ENCODE measurements at places on chromosomes 7 and 10.
A peak's percentile ranks its signal among the peaks of the same experiment; 100 is the strongest.

GRCh38 chr7:17041324-17041723, 159.5 kb upstream of the AGR3 start:
- DNase-seq = no peak

GRCh38 chr7:99235925-99236324, 28.0 kb upstream of the KPNA7 start:
- no peak for DNase-seq

GRCh38 chr10:74685564-74685963, 140.8 kb upstream of the KAT6B start:
- no peak for DNase-seq

DNA sequence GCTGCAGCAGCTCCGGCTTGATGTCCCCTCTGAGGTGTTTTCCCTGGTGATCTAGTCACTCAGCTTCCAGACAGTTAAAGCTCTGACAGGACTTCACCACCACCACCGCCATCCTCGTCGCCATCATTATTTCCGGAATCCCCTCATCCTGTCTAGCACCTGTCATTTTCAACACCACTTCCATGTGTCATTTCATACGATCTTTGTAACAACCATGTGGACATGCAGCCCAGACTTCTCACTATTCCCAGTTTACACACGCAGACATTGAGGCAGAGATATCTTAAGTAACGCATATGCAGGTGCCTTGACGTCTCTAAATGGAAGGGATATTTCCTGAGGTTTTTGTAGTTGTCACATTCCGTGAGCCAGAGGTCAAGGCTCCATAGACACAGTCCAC, 530.6 kb upstream of the FOXK1 start:
- no peak for DNase-seq

DNA sequence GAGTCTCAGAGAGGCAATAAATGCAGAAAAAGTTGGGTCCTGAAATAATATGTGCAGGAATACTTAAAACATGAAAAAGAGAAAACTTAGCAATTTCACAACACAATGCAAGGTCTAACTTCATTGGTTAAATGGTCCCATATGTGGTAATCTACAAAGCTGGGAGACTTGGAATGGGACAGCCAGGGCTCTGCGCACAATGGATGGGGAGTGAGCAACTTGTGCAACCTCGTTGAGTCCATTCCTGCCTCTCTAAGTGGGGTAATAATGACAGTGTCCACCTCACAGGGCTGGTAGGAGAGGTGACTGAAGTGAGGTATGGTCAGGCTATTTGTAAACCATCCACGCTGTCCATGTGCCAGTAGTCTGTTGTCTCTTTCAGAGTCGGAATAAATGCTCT, 11.8 kb upstream of the EMX2 start:
- no peak for DNase-seq

- DNase-seq = peak; percentile 44
Observed at GRCh38 chr10:119315128-119316001, 108.0 kb downstream of the GRK5 start.

GRCh38 chr7:124349443-124349842, 316.6 kb upstream of the TMEM229A start:
- no peak for DNase-seq

- DNase-seq = no peak
Observed at GRCh38 chr7:151312831-151313809, 28.5 kb upstream of the NUB1 start.

DNA sequence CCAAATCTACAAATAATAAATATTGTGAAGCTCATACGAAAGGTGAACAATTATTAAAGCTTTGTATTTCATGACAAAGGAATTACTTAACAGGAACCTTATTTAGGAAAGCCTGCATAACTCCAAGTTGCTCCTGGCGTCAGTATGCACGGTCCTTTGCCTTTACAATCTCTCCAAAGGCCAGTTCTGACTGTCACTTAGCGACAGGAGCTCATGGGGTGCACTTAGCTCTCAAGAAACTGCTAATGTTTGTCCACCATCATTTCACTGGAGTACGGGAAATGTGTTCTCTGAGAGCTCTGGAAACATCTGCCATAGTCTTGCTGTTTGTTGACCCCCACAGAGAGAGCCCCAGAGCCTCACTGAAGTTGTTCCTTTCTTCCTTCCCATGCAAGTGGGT, 781.5 kb upstream of the POM121L12 start:
- no peak for DNase-seq

- DNase-seq = no peak
Observed at GRCh38 chr7:121167971-121168370, 160.8 kb upstream of the WNT16 start.

GRCh38 chr7:5315761-5316160, 33.0 kb downstream of the SLC29A4 start:
- no peak for DNase-seq

DNA sequence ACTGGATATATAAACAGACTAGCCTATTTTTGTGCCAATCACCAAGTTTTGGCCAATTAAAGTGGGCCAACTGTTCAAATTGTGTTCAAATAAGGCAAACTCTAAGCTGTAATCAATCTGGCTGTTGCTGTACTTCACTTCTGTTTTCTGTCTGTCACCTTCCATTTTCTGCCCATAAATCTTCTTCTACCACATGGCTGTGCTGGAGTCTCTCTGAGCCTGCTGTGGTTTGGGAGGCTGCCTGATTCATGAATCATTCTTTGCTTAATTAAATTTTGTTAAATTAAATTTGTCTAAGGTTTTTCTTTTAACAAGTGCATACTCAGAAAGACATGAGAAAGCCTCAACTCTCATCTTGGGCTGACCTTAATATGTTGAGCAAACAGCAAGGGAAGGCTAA, 172.6 kb upstream of the VIPR2 start:
- DNase-seq = no peak

DNA sequence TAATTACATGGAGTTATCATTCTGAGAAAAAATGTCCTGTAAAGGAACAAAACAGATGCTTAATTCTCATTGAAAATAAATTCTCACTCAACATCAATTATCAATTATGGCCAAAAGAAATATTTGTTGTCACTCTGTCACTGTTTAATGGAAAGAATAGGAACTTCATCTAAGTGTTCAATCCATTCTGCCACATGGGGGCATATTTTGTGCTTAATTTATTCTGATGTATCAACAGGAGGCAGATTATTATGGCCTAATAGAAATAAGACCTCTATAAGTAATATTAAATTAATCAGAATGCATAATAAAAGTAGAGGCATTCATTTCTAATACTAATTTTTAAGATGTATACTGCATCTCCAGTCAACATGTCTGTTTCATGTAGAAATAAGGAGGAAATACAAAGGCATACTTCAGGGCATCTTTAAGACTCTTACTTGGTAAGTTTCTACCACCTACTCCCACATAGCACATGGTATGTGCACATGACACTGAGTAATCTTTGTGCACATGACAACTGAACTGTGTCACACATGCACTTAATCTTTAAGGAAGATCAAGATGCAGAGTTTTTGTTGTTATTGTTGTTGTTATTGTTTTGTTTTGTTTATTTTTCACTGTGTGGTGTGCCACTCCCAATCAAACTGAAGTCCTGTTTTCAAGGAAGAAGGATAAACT, 420.4 kb upstream of the SEMA3A start:
- no peak for DNase-seq

- no peak for DNase-seq
Observed at GRCh38 chr10:35375091-35375765, 38.9 kb downstream of the CCNY start.

- no peak for DNase-seq
Observed at GRCh38 chr10:88901206-88901983, 21.4 kb downstream of the STAMBPL1 start.

- no peak for DNase-seq
Observed at GRCh38 chr7:137434530-137434929, 91.0 kb upstream of the PTN start.

GRCh38 chr7:40468891-40469864, 334.4 kb downstream of the SUGCT start:
- DNase-seq = no peak

DNA sequence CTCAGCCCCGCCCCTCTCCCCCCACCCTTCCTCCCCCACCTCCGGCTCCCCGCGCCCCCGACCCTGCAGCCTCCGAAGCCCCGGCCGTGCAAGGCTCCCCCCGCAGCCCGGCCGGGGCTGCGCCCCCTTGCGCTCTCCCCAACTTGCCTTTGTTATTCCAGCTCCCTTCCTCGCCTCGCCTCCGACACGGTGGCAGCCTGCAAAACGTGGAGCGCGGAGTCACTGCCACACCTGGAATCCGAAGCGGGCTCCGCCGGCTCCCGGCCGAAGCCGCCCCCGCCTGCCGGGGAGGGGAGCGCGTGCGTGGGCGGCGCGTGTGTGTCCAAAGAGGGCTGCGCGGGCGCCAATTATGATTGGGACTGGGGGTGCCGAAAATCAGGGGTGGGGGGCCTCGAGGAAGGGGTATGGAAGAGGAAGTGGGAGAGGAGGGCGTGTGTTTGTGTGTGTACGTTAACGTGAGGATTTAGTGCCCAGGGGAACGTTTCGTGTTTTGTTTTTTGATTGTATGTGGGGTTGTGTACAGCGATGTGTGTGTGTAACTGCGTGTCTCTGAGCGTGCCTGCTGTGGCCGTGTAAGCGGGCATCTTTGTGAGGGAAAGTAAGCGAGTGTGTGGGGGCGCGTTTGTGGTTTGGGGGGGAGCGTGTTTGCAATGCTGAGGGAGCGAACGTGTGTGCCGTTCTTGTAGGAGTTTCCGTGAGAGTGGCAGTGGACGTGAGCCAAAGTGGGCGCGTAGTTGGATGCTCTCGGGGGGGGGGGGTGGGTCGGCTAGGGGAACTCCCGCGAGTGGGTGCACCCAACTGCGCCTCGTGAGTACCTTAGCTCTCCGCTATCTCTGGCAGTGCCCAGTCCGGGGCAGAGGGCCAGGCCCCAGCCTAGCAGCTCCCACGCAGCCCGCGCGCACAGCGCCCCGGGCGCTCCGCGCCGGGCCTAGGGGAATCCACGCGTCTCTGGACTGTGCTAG, 1.2 kb upstream of the ZMIZ1 start:
- peak; percentile 72 for DNase-seq

DNA sequence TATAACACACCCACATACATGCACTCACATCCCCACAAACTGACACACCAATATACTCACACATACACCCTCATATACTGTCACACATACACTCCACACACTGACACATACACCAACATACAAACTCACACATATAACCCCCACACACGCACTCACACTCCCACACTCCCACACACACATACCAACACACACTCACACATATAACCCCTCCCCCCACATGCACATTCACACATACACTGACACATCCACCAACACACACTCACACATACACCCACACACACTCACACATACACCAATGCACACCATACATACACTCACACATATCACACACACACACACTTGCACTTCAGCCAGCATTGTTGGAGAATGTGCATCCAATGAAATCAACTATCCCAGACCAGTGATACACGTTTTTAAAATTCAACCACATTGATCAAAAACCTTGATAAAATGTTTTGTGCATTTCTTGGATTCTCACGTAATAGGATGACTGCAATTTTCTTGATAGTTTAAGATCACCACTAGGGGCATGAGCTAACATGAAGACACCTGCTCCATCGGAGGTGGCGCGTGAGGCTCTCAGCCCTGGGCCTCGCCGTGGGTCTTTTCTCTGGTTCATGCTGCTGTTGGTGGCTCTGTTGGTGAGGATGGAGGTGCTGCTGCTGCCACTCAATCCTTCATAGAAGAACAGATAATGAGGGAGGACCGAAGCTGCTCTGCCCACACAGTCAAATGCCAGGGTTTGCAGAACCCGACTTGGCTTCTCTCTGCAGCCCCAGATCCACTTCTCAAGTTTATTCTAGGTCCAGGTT, 32.1 kb upstream of the CHST15 start:
- no peak for DNase-seq

DNA sequence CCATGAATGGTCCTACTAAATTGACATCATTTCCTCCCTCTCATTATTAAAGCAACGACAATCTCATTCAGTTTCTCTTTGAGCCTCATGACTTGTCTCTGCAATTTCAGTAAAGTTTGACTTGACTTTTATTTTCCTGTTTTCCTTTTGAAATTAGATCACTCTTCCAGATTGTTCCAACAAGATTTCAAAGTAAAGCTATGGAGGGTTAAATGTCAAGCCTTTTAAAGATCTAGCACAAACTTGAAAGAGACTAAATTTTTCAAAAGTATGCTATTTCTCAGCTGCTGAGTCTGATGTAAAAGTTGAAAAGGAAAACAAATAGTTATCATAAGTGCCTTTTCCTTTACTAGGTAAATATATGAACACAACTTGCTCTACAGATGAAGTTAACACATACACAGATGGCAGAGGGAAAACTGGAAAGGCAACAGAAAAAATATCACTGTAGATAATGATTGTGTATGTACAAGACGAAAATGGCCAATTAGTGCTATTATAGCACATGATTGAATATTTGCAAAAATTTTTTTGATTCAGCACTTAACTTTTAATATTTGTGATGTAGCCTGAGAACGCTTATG, 200.6 kb downstream of the WDR11 start:
- no peak for DNase-seq
